ENCODE measurements at places on chromosomes 5 and 9.

GRCh38 chr9:19117039-19117716 lies 10.1 kb downstream of the PLIN2 start:
- no peak for DNase-seq

- DNase-seq = no peak
Observed at GRCh38 chr9:14650596-14650995, 42.6 kb downstream of the ZDHHC21 start.

GRCh38 chr9:35423499-35423898 lies 66.4 kb upstream of the RUSC2 start:
- no peak for DNase-seq

DNA sequence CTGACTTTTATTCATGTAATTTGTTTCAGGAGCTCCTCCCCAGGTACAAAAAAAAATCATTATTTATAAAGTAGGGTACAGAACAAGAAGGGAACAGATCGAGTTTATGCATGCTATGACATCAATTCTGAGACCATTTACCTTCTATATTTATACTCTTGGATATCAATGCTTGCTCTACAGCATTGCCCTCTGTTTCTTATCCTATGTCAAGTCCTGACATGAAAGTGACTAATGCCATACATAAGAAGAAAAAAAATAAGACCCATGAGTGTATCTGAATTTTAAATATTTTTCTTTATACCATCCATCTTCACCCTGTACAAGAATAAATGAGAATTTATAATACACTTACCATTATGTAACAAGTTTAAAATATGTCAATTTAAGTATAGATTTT lies 2016.3 kb upstream of the CDH9 start:
- no peak for DNase-seq

DNA sequence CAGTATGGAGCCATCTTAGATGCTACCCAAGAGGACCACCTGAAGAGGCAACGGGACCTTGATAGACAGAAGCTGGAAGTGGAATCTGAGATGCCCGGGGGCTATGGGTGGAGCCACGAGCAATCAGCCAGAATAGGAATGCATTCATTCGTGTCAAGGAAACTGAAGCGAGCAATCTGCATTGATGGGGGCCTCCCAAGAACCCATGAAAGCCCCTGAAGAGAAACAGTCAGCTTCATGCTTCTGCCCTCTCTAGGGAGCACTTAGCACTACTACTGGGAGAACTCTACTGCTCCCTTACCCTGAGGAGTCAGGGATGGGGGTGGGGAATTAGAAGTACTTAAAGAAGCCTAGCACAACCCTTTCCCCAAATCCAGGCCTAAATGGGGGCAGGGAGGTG lies 51.9 kb upstream of the TCERG1 start:
- no peak for DNase-seq

GRCh38 chr9:32300373-32300772 lies 84.1 kb upstream of the ACO1 start:
- DNase-seq = no peak

GRCh38 chr5:55232271-55232984 lies 980 bp downstream of the CCNO start:
- no peak for DNase-seq

DNA sequence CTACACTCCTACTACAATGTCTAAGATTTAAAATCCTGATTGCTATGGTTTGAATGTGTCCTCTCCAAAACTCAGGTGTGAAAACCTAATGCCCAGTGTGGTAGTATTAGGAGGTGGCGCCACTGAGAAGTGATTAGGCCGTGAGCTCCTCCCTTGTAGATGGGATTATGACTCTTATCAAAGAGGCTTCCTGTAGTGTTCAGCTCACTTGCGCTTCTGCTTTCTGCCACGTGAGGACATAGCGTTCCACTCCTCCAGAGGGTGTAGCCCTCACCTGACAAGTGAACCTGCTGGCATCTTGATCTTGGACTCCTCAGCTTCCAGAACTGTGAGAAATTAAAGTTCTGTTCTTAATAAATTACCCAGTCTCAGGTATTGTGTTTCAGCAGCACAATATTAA lies 33.0 kb upstream of the WHRN start:
- DNase-seq = no peak

GRCh38 chr5:78611126-78611605 lies 37.4 kb downstream of the LHFPL2 start:
- DNase-seq = no peak

DNA sequence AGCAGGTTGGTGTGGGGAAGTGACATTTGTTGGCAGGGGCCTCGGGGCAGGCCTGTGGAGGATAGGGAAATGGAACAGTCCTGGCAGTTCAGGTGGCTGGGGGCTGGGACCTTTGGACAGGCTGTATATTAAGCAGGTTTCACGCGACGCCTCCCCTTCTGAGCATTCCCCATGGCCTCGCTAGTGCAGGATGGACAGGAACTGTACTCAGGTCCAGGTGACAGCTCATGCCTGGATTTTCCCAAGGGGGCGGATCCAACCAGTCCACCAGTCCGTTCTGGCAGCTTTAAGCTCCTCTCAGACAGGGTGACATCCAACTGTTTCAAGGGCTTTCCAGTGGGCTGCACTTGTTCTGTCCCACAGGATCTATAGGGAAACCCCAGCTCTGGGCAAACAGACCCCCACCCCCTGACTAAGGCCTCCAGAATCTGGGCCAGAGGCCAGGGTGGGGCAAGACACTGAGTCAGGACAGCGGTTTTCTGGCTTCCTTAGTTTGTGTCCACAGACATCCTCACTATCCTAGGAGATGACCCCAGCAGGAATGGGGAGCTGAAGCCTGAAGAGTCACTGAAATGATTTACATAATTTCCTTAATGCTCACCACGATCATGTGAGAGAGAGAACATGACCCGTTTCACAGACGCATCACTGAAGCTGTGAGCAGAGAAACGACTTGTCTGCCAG lies 20.9 kb downstream of the CSF2 start:
- DNase-seq = no peak

GRCh38 chr9:109028457-109028856 lies 15.2 kb upstream of the CTNNAL1 start:
- DNase-seq = no peak

DNA sequence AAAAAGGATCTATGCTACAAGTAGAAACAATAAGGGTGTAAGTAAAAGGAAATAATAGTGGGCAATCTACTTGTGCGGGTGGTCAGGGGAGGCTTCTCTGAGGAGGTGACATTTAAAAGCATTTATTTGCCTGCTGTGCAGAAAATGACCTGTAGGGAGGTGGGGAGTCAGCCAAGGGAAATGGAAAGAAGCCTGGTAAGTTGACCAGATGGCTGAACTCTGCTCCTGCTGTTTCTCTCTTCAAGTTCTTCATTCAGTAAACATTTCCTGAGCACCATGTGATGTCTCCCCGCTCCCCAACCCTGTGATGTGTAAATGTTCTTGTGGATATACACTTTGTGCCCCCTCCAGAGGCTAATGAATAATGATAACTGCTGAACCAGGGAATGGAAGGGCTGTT lies 9.9 kb upstream of the SPIN1 start:
- DNase-seq = no peak

DNA sequence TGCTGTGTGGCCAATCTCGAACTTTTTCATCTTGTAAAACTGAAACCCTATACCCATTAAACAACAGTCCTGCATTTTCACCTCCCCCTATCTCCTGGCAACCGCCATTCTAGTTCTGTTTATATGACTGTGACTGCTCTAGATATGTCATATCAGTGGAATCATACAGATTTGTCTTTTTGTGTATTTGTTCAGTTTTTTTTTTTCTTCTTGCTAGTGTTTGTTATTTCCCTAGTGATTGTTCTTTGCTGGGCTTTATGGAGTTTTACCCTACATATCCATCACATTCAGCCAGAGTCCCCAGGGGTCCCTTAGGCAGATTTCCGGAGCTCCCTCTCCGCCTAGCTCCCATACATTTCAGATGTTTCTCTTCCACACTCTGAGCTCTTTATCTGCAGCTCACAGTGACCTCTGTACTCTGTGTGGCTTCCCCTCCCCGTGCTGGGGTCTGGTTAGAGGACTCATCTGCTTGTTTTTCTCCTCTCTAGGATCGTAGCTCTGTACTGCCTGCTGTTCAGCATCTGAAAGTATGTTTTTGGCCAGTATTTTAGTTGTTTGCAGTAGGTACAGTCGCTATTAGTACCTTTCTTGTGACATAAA lies 25.1 kb upstream of the CARTPT start:
- no peak for DNase-seq

Data from glomerular endothelial cell (primary cell).